Activated CD4-positive, alpha-beta memory T cell treated with anti-CD3 and anti-CD28 coated beads for 36 hours (primary cell): ENCODE measurements at places on chromosomes 1 and 21.

GRCh38 chr21:42798106-42798505, 81.2 kb downstream of the WDR4 start:
- no peak for DNase-seq

GRCh38 chr1:70899735-70900134, 147.9 kb downstream of the PTGER3 start:
- DNase-seq, result no peak

DNA sequence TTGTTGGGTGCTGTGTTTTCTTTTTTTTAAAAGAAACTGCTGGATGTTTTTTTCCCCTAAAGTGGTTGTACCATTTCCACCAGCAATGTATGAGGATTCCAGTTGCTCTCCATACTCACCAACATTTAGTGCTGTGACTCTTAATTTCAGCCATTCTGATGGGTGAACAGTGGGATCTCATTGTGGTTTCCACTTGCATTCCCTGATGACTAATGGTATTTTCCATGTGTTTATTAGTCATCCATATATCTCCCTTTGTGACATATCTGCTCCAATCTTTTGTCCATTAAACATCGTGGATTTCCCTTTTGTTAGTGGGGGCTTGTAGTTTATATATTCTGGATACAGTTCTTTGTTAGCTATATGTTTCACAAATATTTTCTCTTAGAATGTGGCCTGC, 206.0 kb downstream of the CAMTA1 start:
- DNase-seq, result no peak

GRCh38 chr1:204736836-204737235, 51.3 kb upstream of the LRRN2 start:
- no peak for DNase-seq

GRCh38 chr1:26035959-26036755, 9.8 kb downstream of the SLC30A2 start:
- peak; percentile 84 for DNase-seq

- DNase-seq, result no peak
These were observed 38.0 kb downstream of the WDR4 start for GRCh38 chr21:42841156-42841915.

DNA sequence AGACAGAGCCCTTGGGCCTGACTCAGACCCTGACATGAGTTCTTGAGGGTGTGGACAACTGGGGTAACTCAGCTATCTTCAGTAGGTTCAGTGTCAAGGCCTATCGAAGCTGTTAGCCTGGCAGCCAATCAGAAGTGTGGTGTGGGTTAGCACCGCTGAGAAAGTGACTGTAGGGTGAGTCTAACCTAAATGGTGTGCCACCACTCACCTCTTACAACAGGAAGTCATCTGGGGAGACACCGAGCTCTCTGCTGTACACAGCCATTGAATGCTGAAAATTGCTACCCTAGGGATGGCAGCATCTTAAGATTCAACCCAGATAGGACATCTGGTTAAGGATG, 44.6 kb downstream of the RASSF5 start:
- DNase-seq, result peak; percentile 92

GRCh38 chr1:228664399-228664914, 70.8 kb upstream of the RHOU start:
- DNase-seq, result peak; percentile 83

DNA sequence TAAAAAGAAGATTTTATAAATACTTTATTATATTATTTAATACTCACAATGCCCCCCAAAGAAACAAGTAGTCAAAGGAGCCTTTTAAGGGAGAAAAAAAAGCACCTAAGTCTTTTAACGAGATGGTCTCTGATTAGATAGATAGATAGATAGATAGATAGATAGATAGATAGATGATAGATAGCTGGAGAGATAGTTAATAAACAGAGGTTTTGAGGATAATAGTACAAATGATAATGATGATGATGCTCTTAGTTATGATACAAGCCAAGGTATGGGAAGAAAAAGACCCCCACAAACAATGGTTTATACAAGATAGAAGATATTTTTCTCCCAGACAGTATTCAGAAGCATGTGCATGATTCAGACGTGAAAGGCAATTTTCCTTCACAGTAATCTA, 14.6 kb upstream of the EDEM3 start:
- no peak for DNase-seq

DNA sequence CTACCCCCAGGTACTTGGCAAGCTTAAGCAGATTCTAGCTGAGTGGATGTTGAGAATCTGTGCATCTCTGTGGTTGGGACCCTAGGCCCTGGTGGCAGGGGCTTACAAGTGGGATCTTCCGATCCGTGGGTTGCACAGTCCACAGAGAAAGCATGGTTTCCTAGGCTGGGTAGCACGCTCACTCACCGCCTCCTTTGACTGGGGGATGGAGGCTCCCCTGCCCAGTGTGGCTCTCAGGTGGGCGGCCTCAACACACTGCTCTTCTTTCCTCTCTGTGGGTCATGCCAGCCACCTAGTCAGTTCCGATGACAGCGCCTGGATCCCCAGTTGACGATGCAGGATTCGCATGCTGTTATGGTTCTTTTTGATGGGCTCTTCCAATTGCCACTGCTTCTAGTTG, 639.5 kb upstream of the ADAMTS5 start:
- DNase-seq, result no peak

GRCh38 chr1:202234331-202235002, 40.9 kb downstream of the LGR6 start:
- DNase-seq, result no peak

DNA sequence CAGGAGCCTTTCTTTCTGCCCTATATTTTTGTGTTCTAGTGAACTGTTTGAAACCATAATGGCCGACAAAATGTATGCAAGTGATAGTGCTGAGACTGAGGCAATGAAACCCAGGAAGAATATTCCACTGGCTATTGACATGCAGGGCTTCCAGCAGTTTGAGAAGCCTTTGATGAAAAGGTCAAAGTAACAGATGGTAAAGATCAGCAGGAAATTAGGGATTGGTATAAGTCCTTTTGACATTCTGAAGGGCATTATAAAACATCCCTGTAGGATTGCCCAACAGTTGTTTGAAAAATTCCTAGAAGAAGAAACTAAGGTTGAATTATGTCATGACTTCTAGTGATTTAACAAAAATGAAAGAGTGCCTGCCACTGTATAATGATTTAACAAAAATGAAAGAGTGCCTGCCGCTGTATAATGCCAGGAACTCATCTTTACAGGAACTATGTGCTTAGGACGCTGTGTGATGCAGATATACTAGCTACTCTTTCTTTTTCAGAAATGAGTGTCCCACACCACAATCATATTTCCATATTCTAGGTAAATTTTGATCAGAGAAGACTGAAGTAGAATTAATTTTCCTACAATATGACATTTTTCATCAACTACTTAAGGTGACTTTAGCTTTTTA, 283.9 kb upstream of the ST6GALNAC5 start:
- DNase-seq, result no peak

DNA sequence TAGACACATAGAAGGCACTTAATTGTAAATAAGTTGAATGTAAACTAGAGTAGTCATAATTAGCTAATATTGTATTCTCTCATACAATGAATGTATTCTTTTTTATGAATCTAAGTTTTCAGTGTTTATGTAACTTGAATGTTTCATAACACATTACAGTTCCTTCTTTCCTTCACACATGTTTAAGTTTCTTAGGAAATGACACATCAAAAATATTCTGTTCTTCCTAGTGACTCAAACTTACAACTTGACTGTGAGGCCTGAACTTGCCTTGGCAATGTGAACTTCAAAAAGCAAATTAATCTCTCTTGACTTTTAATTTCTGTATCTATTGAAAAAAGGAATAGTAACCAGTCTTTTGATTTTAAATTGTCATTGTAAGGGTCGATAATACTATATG, 700.1 kb downstream of the KCNT2 start:
- no peak for DNase-seq

- DNase-seq, result no peak
These were observed 40.8 kb upstream of the ACOT11 start for GRCh38 chr1:54507033-54507870.

DNA sequence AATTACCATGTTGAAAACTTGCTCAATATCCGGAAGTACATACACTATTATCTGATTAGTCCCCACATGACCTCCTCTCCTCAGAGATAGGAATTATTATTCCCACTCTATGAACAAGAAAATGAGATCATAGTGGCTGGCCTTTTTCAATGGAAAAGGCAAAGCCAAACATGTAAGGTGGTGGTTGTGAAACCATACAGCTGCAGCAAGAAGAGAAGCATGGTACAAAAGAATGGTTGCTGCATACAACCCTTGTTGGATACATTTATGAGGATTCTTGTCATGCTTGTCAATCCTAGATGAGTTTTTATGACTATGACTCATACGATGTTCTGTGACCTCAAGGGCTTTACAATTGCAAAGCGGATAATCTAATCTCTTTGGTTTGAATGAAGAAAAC, 514.7 kb downstream of the PLPP3 start:
- DNase-seq, result no peak

DNA sequence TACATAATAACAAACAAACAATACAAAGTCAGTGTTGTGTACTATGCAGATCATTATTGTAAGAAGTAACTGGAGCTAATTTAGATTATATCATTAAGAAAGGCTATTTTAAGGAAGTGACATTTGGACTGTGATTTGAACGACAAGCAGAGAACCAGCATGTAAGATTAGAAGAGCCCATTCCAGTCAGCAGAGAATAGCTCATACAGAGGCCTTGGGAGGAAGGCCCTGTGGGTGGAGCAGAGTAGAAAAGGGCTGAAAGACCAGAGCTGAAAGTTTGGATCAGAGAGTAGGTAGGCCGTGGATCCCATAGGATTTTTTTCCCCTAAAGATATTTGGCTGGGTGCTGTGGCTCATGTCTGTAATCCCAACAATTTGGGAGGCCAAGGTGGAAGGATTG, 190.1 kb downstream of the OMA1 start:
- DNase-seq, result no peak

DNA sequence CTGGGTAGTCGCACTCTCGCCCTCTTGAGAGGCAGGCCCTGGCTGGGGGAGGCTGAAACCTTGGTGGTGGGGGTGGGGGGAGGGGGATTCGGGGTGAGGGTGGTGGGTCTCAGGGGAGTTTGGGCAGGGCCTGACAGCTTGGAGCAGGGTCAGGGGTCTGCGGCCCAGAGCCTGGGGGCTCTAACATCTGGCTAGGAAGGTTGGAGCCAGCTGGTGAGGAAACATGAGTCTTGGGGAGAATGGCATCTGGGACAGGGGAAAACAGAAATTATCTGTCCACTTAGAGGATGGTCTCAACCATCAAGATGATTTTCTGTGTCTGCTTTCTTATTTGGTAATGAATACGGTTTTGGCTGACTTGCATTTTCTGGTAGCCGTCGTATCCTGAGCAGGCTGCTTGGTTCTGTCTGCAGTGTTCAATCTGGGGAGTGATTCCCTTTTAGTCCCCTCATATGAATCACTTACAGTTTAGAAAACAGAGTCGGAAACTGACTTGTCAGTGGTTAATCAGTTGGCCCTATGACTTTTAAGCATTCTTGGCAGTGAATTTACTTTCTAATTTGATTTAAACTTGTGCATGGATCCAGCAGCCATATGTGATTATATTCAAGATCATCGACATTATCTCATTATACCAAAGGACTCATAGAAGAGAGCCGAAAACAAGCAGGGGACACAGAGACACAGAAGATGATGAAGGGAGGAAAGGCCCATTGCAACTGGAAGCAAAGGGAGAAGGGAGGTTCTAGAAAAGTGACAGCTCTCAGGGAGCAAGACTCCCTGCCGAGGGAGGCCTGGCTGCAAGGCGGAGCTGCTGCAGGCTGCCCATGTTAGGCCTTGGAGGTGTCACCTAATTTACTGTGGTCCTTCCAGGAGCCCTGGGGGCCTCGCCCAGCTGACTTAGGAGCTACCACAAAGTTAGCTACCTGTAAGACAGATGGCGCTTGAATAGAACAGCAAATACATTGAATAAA, 237.6 kb downstream of the SDCCAG8 start:
- no peak for DNase-seq

DNA sequence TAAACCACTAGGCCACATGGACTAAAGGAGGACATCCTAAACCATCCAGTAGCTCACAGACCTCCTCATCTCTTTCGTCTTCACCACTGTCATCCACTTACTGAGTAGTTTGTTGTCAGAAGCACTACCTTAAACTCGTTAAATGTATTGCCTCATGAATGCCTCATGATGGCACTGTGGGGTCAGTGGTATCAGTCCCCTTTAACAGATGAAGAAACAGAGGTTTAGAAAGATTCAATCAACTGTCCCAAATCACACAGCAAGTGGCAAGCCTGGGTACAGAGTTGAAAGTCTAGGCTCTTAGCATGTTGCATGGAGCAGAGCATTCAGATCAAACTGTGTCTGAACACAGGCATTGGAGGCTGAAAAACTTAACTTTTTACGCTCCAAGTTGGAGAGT, 183.6 kb upstream of the KIAA0040 start:
- no peak for DNase-seq

DNA sequence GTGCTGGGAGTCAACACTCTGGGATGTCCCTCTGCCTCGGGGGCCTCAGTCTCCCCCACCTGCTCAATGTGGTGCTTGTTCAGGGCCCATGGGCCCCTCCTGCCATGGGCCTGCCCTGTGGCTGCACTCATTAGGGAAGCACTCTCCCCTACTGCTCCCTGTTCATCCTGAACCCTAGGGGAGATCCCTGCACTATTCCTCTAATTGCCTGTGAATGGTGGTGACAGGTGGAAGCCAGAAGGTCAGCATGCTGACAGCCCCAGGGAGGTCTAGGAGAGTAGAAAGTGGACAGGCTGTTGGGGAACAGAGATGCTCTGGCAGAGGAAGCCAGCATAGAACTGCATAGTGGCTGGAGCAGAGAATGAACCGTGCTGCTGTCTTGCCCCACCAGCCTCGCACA, 217.6 kb downstream of the TRABD2B start:
- no peak for DNase-seq

DNA sequence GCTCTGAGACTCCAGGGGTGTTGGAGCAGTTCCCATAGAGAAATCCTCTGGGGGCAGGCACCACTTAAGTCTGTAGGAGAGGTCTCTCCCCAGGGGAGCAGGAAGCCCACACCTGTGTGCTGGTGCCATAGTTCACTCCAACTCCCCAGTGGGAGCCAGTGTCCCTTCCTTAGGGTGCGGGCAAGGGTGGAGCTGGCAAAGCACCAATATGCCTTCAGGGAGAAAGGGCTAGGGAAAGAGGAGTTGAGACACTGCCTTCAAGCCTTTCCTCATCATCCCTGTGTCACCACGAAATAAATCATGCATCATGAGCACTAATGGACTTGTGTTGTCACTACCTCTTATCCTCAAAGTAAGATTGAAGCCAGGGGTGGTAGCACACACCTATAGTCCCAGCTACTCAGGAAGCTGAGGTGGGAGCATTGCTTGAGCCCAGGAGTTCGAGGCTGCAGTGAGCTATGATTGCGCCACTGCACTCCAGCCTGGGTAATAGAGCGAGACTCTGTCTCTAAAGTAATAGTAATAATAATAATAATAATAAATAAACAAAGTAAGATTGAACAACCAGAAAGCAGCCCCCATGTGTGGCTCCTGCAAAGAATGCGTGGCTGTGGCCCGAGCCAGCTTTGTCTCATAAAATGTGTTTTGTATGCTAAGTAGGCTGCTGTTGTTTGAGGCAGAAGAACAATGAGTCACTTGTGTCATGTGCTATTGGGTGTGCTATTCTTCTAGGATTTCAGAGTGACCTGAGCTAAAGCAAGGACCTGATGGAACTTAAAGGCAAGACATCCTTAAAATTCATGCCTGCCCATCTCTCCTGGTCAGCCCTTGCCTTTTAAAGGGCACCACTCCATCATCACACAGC, 6.7 kb upstream of the TIE1 start:
- DNase-seq, result no peak

GRCh38 chr1:51274676-51275075, 38.6 kb downstream of the RNF11 start:
- no peak for DNase-seq
